Activated CD8-positive, alpha-beta memory T cell treated with anti-CD3 and anti-CD28 coated beads for 1 hour (primary cell): ENCODE measurements at places on chromosomes 7 and 10.

- no peak for DNase-seq
Measured at GRCh38 chr10:86693275-86693674, 25.0 kb downstream of the LDB3 start.

DNA sequence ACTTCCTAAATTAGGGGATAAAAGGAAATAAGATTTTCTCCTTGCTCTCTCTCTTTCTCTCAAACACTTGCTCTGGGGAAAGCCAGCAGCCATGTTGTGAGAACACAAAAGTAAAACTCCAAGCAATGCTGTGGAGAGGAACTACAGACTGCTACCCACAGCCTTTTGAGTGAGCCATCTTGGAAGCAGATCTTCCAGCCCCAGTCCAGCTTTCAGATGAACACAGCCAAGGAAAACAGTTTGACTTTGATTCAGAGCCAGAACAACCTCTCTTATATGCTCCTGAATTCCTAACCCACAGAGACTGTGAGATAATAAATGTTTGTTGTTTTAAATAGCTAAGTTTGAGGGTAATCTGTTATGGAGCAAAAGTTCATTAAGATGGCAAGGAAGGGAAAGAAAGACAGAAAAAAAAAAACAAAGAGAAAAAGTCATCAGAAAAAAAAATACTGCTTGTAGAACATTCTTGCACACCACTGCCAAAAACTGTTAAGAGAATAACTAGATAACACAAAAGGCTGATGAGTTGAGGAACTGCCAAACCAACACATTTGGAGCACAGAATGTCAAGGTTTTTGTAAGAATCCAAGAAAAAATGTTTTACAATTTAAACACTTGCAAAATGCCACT, 20.9 kb upstream of the PRKAR2B start:
- no peak for DNase-seq

DNA sequence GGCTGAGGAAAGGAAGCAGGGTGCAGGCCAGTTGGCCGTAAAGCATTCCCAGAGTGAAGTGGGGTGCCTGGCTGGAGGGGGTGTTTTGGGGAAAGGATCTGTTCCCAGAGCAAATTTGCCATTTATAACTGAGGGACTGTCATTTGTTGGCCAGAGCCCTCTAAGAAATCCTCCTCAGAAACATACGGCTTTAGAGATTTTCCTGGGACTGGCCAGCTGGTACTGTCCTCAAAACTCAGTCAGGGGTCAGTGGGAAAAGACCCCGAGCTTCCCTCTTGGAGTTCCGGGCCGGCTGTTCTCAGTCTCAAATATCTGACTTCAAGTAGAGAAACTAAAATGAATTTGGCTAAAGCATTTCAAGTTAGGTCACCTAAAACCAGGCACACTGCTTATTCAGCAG, 55.9 kb downstream of the ETV1 start:
- no peak for DNase-seq

- DNase-seq, result no peak
Measured at GRCh38 chr7:37092548-37092947, 356.1 kb downstream of the ELMO1 start.
